Putamen (tissue), 1 donor: ENCODE measurements at places on chromosomes 13 and 19.

GRCh38 chr19:14078411-14078810 lies 5.8 kb downstream of the MISP3 start:
- DNase-seq = no peak

- no peak for DNase-seq
These were observed 25.4 kb downstream of the SLC25A15 start for GRCh38 chr13:40814803-40815202.

DNA sequence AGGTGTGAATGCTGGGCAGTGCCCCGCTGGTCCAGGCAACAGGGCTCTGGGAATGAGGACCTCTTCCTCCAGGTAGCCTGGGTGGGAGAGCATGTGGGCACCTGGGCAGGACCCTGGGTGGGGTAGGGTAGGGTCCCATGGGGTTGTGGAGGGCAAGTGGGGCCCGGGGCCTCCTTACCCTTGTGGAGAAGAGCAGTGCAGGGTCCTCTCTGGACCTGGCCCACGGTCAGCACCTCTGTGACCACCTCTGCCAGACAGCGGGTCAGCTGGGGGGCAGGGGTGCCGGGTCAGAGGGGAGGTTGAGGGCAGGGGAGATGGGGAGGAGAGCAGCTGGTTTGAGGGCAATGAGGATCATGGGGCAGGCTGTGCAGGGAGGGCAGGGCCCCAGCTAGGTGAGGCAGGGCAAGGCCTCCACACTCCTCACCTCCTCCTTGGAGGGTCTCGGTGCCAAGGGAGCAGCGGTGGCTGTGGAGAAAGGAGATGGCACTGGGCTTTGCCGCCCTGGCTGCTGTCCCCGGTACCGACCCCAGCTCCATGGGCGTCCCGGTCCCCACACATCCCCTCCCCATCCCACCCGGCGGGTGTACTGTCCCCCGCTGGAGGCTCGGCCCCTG lies 491 bp downstream of the CCER2 start:
- no peak for DNase-seq

- no peak for DNase-seq
These were observed 149.2 kb downstream of the MIPEP start for GRCh38 chr13:23740002-23740401.

DNA sequence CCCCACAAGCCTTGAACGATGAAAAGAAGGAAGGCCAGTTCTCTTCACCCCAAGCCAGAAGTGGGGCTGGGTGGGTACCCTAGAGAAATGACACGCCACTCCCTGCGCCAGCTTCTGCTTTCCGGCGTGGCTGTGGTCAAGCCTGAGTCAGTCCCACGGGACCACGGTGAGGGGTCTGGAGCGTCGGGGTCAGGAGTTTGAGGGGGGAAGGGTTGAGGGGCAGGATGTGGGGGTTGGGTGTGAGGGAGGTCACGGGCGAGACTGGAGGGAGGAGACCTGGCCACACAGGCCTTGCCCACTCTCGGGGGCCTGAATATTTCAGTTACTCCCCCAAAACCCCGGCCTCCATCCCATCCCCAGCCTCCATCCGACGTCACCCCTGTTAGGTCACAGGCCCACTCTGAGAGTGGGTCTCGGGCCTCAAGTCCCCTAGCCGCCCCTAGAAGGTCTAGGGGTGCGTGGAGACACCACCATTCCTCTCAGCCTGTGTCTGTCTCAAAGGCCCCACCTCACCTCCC lies 500 bp upstream of the IFI30 start:
- no peak for DNase-seq

- no peak for DNase-seq
These were observed 40.1 kb downstream of the HSPH1 start for GRCh38 chr13:31121379-31122140.

GRCh38 chr13:110221406-110222117 lies 85.4 kb downstream of the COL4A1 start:
- DNase-seq = peak; percentile 38
